ENCODE measurements at places on chromosomes 3 and 15.

GRCh38 chr3:189954733-189955665, 165.7 kb downstream of the P3H2 start:
- no peak for DNase-seq

DNA sequence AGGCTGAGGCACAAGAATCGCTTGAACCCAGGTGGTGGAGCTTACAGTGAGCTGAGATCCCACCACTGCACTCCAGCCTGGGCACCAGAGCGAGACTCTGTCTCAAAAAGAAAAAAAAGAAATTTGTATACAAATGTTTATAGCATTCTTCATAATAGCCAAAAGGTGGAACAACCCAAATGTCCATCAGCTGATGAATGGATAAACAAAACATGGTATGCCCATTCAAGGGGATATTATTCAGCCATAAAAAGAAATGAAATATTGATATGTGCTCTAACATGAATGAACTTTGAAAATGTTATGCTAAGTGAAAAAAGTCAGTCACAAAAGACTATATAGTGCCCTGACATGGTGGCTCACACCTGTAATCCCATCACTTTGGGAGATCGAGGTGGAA, 11.4 kb downstream of the LHFPL4 start:
- no peak for DNase-seq

GRCh38 chr3:46947981-46948791, 28.4 kb downstream of the CCDC12 start:
- DNase-seq, result peak; percentile 77

DNA sequence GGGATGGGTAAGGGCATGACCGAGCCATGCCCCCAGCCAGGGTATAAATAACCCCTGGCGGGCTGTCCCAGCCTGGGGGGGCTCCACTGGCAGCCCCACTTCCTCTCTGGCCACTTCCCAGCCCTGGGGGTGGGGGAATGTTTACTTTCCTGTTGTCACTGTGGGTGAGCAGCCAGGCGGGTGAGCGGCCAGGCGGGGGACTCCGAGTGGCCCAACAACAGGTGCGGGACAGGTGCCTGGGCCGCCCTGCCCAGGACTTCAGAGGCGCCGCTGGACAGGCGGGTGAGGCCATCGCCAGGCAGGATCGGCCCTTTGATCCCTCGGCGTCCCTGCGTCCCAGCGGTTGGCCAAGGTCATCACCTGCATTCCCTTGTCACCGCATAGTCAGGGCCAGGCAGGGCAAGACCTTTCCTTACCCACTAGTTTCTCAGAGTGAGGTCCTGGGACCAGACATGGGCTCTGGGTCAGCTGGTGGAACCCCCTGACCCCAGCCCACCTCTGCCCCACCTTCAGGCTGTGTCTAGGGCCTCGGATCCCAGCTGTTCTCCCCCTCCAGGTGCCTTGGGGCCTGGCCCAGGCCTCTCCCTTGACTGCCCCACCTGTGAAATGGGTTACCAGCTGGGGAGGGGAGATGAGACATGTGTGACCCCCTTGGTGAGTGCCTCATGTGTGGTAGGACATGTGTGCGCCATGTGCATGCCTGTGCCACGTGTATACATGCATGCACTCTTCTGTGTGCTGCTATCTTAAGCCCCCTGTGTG, 16.6 kb downstream of the SEMA3F start:
- DNase-seq, result no peak

DNA sequence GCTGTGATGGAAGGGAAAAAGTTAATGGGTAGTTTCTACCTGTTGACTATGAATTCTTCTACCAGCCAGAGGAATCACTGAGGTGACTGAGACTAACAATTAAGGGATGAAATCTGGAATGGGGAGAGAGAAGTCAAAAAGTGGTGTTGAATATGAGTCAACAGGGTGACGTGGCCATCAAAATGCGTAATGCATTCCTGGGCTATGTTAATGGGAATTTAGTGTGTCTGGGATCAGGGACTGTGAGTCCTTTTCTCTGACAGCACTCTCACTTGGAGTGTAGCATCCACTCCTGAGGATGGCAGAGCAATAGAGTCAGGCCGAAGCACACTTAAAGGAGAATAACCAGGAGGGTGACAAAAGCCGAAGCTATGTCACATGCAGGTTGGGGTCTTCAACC, 60.4 kb downstream of the MESD start:
- no peak for DNase-seq

- DNase-seq, result no peak
Measured at GRCh38 chr15:88995449-88995848, 82.3 kb upstream of the MFGE8 start.

DNA sequence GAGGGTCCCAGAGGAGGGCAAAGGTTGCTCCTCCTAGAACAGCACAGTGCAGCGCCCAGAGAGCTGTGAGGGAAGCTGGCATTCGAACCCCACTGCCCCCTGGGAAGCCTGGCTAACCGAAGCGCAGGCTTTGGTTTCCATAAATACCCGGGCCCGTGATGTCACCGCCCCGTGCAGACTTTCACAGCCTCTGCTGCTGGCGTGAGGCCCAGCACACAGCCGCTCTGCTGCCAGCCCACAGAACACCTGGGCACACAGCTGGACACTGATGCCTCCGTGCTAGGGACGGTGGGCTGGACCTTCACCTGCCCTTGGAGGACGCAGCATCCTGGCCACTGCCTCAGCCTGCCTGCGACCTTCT, 1.0 kb downstream of the IQSEC1 start:
- DNase-seq, result no peak

GRCh38 chr3:170520996-170521395, 64.9 kb downstream of the SLC7A14 start:
- DNase-seq, result peak; percentile 85

DNA sequence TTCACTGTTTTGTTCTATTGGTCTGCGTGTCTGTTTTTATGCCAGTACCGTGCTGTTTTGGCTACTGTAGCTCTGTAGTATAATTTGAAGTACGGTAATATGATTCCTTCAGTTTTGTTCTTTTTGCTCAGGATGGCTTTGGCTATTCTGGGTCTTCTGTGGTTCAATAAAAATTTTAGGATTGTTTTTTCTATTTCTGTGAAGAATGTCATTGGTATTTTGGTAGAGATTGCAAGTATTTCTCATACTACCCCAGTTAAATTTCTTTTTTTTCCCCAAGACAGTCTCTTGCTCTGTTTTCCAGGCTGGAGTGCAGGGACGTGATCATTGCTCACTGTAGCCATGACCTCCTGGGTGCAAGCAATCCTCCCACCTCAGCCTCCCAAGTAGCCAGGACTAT, 53.4 kb downstream of the STARD9 start:
- no peak for DNase-seq

- peak; percentile 18 for DNase-seq
Measured at GRCh38 chr3:46860017-46860809, 3.0 kb downstream of the MYL3 start.

- DNase-seq, result no peak
Measured at GRCh38 chr15:90829942-90830440, 38.4 kb upstream of the FURIN start.

- DNase-seq, result no peak
Measured at GRCh38 chr3:128195369-128195768, 42.1 kb downstream of the EEFSEC start.

- DNase-seq, result peak; percentile 28
Measured at GRCh38 chr15:69126054-69126469, 34.4 kb upstream of the GLCE start.

DNA sequence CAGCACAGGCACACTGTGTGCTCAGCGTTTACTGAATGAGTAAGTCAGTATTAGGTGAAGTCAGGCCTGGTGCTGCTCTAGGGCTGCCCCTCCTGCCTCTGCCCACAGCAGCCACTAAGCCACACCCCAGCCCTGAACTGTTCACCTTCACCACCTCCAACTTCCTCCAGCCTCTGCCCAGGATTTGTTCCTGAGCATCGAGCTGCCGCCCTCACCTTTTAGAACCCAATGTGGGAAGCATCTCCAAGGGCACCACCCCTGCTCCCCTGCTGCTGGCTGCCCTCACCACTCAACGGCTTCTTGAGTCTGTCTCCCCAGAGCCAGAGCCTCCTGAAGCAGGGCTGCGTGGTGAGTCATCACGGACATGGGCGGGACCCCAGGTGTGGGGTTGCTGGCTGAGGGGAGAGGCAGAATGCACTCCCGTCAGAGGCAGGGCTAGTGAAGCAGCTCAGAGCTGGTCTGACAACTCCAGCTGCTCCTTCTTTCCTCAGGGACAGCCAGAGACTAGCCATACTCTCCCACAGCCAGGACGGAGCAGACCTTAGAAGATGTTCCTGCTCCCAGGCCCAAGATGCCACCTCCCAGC, 5.8 kb downstream of the HYAL2 start:
- DNase-seq, result no peak

- no peak for DNase-seq
Measured at GRCh38 chr3:178586076-178586475, 49.8 kb downstream of the KCNMB2 start.

GRCh38 chr15:80736560-80736959, 41.5 kb downstream of the ABHD17C start:
- no peak for DNase-seq

DNA sequence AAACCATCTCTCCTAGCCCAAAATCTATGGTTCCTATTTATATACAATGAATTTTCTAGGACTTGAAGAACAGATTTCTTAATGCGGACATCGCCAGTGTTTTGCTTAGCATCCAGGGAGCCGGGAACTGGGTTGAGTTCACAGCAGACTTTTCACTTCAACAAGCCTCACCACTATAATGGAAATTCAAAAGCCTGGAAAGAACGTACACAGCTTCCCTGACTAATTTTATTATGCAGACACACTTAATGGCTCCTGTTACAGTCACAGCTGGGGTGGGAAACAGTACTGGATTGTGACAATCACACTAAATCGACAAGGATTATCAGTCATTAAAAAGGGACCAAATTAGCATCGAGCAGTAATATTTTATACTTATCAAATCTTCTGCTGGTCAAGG, 129.2 kb upstream of the BNIP2 start:
- DNase-seq, result no peak

DNA sequence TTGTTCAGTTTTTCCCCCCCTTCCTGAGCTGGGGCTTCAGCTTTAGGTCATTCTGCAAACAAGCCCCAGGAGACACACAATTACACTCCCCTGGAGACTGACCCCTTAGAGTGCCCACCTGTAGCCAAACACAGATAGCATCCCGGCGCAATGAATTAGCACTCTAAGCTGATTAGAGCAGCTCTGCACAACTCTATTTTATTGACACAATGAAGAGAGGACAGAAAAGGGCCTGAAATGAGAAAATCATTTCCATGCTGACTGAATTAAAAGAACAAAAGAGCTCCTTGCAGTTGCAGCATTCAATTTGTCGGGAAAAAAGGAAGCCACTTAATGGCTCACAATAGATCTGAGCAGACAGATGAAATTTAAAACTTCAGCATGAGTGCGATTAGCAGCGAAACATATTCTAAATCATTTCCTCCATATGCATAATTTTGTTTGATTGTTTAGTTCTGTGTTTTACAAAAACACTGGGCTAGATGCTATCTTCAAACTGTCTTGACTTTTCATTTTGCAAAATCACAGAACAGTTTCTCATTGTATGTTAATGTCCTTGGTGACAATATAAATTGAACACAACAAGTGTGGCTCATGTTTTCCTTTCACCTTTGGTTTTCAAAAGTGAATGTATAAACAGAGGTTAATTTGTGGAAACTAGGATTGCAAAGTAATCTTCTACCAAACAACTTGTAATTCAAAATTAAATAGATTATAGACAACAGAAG, 308.6 kb downstream of the MECOM start:
- DNase-seq, result peak; percentile 15

DNA sequence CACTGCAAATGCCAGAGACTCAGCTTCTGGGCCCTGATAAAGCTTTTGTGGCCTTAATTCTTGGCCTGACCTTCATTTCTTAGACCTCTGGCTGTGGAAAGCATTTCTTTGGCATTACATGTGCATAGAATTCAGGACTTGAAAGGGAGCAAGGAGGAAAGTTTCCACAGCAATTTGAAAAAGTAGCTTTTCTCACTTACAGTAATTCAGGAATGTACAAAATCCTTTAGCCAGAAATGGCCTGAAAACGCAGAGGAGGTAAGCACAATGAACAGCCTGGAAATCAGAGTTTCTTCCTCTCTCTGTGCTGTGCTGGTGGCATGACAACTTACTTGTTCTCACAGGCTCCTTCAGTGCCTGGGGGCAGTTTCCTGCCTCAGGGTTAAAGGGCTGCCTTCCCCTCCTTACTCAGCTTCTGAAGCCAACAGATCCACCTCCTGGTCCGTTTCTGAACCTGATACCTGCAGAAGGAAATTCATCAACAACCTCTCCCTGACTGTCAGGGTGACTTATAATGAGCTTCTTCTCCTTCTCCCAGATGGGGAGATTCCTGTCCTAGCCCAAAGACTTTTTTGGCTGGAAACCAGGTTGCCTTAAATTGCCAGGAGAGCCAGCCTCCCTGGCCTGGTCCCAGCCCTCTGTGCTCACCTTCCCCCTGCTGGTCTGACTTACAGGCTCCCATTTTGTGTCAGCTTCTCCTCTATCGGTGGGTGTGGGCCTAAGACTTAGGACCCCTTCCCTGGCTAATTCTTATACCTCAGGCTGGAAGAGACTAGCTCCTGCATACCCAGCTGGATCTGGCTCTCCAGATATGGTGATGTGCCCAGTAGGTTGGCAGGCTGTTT, 102.3 kb downstream of the MYRIP start:
- no peak for DNase-seq

DNA sequence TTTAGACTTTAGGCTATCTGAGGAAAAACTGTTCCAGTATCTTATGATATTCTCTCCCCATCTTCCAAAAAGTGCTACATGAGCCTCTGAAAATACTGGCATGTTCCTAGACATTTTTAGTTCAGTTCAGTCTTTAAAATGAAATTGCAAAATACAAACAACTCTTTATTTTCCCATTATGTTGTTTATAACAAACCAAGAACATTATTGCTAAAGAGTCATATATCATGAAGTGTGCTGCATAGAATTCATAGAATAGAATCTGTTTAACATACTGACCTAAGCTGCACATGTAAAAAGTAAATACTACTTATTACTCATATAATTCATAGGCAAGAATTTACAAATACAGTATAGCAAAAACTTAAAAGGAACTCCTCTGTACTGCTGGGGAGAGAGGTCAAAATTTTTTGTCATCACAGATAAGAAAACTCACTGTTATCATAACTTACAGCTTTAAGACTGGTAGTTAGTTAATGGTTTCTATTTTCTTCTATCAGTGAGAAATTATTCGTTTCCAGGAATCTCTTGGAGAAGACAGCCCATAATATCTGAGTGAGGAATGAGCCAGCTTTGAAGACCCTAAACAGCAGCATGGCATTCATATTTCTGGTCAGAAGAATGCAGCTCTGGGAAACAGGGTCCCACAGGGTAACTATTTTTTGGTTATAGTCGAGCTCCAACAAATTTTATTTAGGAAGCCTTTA, 32.2 kb downstream of the FILIP1L start:
- DNase-seq, result peak; percentile 48

DNA sequence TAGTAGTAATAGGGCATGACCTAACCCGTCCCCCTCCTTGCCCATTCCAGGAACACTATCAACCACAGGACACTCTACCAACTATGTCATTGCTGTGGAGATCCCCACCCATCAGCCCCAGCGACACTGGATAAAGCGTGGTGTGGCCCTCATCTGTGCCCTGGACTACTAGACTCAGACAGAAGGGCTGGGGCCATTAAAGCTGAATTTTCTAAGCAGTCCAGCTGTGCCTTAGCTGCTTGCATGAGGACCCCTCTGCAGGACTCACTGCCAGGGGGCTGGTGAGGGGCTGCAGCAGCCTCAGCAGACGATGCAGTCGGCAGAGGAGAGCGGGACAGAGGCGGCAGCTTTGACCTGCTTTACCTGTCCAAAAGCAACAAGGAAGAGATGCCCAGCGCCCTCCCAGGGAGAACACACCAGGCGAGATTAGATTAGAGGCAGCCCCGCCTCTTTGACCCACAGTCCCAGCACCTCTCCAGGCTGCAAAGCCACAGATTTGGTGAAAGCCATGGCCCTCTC, 44.6 kb downstream of the SEMA3G start:
- peak; percentile 83 for DNase-seq

GRCh38 chr3:190522621-190523222, 8.8 kb downstream of the IL1RAP start:
- DNase-seq, result no peak

- DNase-seq, result no peak
Measured at GRCh38 chr3:18883571-18883970, 264.7 kb upstream of the KCNH8 start.

All from erythroblast (primary cell).